Fibroblast of pulmonary artery (primary cell): ENCODE measurements at places on chromosomes 3 and 15.

DNA sequence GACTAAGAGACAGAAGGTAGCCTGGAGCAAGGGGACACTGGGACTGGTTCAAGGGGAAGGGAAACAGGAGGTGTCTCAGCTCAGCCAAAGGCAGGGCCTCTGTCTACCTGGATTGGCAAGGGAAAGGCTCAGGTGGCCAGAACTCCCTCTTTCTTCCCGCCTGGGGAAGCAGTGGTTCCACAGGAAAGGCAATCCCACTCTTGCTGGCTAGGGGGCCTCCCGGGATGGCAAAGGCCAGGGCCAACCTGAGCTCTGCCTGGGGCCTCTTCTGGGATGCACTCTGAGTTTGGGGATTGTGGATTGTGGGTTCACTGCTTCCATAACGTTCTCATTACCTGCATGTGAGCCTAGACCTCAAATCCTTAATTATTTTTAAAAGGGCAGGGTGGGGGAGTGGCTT, 13.0 kb upstream of the PARP6 start:
- DNase-seq: no peak

- DNase-seq: peak; percentile 83
Measured at GRCh38 chr3:43246976-43247375, 39.4 kb upstream of the SNRK start.

GRCh38 chr3:158712443-158712842, 19.8 kb downstream of the RARRES1 start:
- no peak for DNase-seq

- no peak for DNase-seq
Measured at GRCh38 chr3:9786825-9787669, 5.2 kb downstream of the TADA3 start.

- DNase-seq: peak; percentile 15
Measured at GRCh38 chr3:65169961-65170360, 482.2 kb upstream of the ADAMTS9 start.

- peak; percentile 62 for DNase-seq
Measured at GRCh38 chr3:159418571-159419526, 569.8 kb upstream of the IL12A start.

GRCh38 chr3:64225695-64226499, 631 bp upstream of the PRICKLE2 start:
- DNase-seq: no peak

DNA sequence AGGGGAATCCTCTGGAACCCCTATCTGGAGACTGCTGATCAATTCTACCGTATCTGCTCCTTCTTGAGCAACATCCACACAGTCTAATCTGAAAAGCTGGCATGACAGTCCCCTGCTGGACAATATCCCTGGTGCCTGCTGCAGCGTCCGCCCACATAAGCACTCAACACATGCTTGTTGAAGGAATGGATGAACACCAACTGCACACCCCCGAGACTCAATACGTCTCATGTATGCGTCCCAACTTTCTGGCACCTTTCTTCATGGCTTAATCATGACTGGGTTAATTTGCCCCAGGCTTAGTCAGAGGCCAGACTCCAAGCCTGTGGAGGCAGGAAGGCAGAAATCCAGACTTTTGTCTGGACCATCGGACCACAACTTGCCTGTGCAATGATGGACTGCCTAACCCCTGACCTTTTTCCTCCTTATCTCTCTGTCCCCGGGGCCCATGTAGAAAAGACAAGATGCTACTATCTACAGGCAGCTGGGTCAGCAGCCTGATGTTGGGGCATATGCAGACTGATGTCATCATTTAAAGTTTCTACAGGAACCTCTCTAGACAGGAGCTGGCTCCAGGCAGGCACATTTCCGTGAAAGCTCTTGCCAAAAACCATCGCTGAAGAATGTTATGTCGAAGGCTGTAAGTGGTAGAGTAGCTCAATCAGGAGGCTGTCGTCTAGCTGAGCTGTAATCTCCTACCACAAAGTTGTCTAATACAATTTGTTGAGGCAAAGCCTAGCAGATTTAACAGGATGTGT, 114.1 kb upstream of the TPM1 start:
- peak; percentile 93 for DNase-seq

GRCh38 chr3:57637391-57637790, 40.2 kb upstream of the ARF4 start:
- DNase-seq: peak; percentile 34

DNA sequence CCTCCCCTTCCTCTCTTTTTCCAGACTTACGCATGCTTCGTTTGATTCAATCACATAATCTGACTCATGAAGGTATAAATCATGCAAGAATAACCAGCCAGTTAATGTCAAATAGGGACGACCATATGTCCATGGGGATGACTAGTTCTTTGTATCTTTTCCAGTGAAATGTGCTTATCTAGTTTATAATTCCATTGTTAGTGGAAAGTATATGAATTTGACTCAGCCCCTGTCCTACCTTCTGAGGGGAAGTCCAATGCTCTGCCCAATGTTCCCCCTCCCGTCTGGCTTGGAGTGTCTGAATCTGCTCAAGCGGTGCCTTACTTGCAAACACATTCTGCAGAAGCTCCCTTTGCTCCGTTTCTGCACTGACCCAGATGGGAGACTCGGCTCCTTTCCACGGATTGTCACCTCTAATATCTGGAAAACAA, 55.0 kb upstream of the EPHB3 start:
- peak; percentile 32 for DNase-seq

DNA sequence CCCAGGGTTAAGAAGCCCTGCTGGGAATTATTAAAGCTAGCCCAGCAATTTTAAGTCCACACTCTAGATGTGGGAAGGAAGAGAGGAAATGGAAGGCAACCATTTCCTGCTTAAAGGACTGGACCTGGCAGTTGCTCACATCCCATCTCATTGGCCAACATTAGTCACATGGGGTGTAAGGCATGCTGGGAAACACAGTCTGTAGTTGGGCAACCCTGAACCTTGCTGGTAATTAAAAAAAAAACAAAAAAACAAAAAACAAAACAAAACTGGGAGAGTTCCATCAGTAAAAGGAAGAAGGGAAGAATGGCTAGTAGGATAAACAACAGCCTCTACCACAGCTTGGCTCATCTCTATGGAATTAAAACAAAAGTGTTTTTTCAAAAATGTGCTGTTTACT, 136.0 kb downstream of the VGLL4 start:
- no peak for DNase-seq

- no peak for DNase-seq
Measured at GRCh38 chr15:42050484-42051255, 29.8 kb upstream of the PLA2G4E start.

GRCh38 chr15:32941823-32942222, 224.0 kb downstream of the GREM1 start:
- no peak for DNase-seq

DNA sequence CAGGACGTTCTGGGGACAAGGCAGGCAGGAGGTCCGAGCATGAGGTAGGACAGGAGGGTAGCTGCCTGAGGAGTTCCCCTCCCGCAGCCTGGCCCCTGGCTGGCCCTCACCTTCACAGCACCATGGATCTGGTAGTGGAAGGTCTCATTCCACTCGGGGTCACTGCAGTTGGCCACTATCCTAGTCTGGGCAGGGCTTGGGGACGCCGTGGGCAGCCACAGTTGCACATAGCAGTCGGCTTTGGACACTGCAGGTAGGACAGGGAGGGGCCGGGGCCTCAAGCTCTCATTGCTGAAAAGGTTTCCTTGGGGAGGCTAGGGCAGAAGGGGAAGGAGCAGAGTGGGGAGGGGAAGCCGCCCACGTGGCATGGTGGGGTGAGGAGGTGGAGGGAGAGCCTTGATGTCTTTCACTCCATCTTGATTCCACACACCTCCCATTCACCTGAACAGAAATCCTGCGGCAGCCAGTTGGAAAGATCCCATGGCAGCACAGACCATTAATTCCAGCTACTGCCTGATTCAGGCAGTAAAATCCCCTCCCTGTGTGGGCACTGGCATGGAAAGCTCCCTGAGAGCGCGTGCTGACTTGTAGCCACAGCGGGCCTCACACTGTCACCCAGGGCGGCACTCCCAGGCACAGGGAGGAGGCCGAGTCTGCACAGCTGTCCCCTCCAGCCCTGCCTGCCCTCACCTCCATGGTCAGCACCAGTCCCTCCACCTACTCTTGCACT, 2.1 kb downstream of the PLA2G4F start:
- DNase-seq: no peak

- DNase-seq: no peak
Measured at GRCh38 chr3:28268989-28269388, 27.6 kb downstream of the CMC1 start.

- no peak for DNase-seq
Measured at GRCh38 chr3:160390565-160391138, 8.4 kb downstream of the IFT80 start.

DNA sequence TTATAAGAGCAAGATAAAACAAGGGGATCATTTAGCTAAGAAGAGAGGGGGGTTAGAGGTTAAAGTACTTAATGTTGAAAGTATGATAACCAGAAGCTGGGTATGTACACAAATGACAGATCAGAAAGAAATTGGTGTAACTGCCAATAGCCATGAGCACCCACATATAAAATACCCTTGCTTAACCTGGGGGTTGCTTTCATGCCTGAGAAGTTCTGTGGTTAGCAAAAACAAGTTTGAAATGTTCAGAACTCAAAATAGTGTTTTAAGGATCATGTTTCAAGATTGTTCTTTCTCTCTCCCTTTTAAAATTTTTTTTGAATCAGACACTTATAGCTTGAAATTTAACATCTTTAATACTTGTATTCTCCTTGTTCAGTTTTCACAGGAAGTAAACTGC, 321.4 kb upstream of the GBE1 start:
- DNase-seq: no peak

DNA sequence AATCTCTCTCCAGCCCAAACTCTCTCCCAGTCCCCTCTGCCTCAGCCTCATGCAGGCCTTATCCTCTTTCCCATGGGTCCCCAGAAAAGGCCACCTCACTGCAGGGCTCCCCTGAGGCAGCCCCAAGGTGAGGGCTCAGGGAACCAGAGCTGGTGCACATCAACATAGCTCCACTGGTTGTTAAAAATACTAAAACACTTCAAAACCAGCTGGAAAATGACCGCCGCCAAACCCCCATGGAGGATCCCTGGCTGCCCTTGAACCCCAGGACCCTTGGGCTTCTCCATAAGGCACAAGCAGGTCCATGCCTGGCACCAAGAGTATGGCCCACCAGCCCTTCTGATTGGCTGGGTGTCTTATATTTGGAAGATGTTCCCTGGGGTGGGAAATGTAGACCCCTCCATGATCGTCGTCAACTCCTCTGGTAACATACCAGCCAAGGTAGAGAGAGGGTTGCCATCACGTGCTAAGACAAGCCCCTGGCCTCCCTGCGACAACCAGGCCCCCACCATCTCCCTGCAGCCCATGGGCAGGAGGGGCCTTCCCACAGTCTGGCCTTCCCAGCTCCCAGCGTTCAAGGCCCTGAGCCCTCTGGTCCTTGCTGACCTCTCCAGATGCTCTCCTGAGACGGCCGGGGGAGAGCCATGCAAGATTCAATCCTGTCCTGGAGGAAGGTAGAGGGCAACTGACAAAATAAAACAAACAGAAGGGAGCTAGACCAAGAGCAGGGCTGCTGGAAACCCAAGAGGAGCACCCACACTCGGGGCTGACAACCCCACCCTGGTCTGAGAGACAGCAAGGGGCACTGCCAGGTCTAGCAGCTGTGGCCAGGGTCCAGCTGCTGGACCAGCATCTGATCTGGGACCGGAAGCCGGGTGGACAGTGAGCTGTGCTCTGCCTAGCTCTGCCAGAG, 132.1 kb upstream of the PRR20G start:
- no peak for DNase-seq

DNA sequence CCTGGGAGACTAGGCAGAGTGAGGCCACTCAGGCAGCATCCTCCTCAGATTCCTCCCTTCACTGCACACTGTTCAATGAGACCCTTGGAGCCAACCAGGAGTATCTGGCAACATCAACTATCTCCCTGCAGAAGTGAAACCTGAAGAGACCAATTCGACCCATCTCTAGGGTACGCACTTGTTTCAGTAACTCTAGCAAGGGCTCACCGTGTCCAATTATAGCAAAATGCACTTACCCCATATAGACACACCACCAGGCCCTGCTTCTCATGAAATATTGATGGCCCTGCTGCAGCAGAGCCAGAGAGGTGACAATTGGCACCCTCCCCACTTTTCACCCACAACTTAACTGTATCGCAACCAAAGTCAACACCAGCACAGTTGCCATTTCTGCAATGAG, 196.1 kb upstream of the IGF1R start:
- DNase-seq: no peak

DNA sequence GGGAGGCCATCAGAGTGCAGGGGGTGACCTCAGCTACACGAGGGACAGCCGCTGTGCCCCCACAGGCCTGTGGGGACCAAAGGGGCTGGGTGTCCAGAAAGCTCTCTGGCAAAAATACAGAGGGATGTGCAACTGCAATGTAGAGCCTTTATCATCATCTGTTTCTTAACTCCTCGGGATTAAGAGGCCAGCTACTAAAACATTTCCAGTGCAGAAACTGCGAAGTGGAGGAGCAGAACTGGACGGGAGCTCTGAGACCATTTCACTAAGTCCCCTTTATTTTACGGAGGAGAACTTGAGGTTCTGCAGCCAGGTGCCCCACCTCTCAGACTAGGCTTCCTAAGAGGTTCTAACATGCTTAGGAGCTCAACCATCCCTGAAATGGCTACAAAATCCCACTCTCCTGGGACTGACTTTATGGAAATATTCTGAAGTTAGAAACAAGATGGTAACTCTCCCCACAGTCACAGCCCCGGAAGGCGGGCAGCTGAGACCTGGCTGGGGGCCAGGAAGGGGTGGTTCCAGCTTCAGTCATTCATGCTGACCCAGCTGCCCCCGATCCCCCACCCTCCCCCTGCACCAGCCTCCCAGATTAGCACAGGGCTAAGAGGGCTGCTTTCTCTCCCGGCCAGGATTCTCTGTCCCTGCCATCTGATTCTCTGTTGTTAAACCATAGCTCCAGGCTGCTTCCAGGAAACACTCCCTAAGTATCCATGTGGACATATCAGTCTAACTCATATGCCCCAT, 40.3 kb downstream of the UMPS start:
- DNase-seq: peak; percentile 34

- peak; percentile 74 for DNase-seq
Measured at GRCh38 chr15:76576523-76577279, 240.1 kb downstream of the ISL2 start.

GRCh38 chr3:123329636-123330340, 119.1 kb downstream of the ADCY5 start:
- no peak for DNase-seq

- peak; percentile 28 for DNase-seq
Measured at GRCh38 chr3:21944251-21944650, 193.2 kb upstream of the ZNF385D start.

GRCh38 chr3:105752791-105753415, 115.9 kb downstream of the CBLB start:
- peak; percentile 53 for DNase-seq

- DNase-seq: no peak
Measured at GRCh38 chr3:126927401-126927750, 55.5 kb upstream of the PLXNA1 start.

DNA sequence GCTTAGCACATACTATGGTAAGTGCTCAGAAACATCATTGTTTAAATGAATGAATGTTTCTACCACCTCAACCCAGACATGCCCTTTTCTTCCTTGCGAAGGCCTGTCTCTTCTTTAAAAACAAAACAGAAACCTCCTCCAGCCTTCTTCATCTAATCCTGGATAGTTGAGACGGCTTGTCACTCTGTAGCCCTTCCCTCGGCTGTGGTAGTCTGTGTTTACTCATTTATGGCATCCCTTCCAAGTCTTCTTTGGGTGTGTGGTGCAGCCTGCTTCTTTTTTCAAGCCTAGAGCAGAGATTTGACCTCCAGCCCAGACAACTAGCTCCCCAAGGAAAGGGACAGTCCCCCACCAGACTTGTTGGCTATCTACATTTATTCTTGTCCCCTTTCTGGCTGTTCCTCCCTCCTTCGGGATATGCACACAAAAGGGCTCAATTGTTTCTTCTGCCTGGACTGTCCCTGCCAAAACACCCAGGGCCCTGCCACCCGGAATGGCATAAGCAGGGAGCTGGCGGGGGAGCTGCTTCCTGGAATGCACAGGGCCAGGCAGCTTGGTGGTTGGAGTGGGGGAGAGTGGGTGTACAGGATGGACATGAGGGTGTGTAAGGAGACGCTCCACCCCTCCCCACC, 67.8 kb downstream of the ITGA11 start:
- peak; percentile 73 for DNase-seq
